Skin of body (tissue), 3 donors: ENCODE measurements at places on chromosomes 13 and 19. TPM values are rescaled to one million over a fixed set of nuclear protein-coding genes. Genes with fewer than 3 reads are reported as not detected.

FFAR2 gene
- 0.99 TPM for total RNA-seq

CELF5 gene
- total RNA-seq = 0.30 TPM

LILRB4 gene
- total RNA-seq = 0.49 TPM

PSG2 gene
- total RNA-seq = not detected

ZNF85 gene
- total RNA-seq = 14.7 TPM

ONECUT3 gene
- not detected for total RNA-seq

PSENEN gene
- total RNA-seq = 10.1 TPM

GRCh38 chr19:5948752-5949564 lies 29.0 kb downstream of the RANBP3 start:
- no peak for DNase-seq

DNA sequence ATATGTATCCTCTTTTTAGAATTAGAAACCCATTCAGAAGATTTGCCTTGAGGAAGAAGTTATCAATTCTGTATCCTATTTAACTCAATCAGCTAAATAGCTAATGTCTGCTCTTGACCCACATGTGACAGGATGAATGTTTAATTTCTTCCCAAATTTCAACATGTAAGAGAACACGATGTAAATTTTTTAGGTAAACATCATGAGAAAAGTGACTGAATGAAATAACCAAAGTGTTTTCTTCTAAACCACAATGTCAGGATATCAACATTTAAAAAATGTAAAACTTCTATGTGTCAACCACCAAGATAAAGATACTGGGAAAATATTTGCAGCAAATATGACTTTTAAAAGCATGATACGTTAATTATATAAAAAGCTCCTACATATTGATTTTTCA lies 302.4 kb downstream of the DCT start:
- no peak for DNase-seq

DNA sequence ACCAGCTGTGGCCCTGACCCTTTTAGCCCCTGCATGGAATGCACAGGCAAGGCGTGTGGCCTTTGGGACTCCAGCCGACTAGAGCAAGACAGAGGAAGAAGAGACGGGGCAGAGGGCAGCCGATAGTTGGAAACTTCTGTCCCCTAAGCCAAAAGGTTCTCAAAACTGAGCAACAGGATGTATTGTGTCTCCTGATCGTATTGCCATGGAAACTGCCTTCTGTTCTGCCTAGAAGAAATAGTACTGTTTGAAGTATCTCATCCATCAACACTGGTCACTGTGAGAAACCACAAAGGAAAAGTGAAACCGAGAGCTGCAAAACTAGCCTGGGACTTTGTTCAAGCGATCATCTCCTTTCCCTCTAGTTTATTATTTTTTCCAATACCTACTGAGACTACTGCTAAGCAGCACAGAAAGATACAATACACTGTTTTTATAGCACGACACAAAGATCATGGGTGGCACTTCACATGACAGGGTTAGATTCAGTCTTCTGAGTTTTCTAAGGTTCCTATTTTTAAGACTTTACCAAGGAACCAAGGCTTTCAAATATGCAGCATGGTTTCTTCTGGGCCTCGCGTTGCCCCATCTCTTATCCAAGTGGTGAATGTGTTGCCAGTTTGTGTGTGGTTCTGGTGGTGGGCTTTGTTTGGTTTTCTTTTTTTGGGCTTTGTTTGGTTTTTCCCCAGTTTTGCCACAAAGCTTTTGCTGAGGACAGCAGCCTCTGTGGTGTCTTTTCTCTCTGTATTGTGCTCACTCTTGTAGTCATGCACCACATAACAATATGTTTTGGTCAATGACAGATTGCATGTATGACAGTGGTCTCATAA lies 49.3 kb upstream of the GPR183 start:
- peak; percentile 16 for DNase-seq

DNA sequence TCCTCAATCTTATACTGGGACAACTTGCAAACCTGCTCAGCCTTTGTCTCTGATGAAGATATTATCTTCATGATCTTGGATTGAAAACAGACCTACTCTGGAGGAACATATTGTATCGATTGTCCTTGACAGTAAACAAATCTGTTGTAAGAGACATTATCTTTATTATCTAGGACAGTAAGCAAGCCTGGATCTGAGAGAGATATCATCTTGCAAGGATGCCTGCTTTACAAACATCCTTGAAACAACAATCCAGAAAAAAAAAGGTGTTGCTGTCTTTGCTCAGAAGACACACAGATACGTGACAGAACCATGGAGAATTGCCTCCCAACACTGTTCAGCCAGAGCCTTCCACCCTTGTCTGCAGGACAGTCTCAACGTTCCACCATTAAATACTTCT lies 4.0 kb upstream of the KLK3 start:
- no peak for DNase-seq

- DNase-seq = no peak
Measured at GRCh38 chr19:51431124-51431523, 13.7 kb upstream of the SIGLEC10 start.

GRCh38 chr13:50910485-50910805 lies 854 bp downstream of the RNASEH2B start:
- no peak for DNase-seq

DNA sequence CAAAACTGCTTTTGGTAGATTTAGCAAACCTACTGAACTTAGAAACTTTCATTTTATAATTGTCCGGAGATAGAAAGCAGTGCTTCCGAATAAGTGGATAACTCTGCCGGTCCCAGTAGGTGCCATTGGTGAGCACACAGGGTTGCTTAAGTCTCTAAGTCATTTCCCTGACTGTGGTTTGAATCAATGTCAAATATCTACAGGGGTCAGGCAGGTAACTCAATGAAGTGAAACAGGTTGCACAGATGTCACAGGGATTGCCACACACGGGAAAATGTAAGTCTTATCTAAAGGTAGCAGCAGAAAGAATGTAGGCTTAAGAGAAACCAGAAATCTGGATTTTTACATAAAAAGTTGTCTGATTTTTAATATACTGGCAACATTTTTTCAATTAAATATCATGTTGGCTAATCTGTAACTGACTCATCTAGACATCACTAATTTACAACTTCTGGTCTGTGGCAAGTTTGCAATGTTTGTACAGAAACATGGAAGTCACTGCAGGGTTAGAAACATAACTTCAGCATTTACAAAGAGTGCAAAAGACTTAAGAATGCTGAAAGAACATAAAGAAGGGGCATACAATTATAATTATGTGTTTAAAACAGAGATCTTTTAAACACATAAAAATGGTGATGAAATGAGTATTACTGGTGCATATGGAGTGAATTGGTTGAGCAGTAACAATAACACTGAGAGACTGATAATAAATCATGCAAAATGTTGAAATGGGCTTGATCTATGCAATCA lies 14.3 kb upstream of the LRRC63 start:
- DNase-seq = peak; percentile 36

DNA sequence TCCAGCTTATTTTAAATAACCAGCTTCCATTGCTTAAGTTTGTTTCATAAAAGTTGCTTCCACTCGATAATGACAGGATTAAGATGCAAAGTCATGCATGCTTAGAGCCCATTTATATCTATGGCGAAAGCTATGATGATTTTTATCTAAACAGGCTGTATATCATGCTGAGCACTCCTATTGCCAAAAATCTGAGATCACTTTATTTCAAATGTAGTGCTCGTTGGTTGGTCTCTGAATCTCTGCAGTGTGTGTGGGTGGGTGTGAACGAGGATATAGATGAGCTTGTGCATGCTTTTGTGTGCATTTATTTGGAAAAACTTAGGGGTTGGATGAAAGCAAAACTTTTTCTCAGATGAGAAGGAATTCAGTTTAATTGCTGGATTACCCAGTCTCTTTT lies 27.0 kb upstream of the ARGLU1 start:
- DNase-seq = peak; percentile 84

DNA sequence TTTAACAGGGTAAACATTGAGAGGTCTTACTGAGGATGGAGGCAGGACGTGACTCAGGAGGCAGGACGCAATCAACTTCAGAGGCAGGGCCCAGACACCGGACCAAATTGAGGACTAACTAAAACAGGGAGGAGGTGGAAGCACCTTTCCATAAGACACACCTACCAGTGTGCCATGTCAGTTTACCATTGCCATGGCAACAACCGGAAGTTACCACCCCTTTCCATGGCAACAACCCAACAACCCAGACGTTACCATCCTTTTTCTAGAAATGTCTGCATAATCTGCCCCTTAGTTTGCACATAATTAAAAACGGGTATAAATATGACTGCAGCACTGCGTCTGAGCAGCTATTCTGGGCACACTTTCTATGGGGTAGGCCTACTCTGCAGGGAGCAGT lies 53.5 kb upstream of the SOX21 start:
- no peak for DNase-seq

GRCh38 chr13:77544355-77544754 lies 8.8 kb downstream of the SCEL start:
- peak; percentile 79 for DNase-seq

DNA sequence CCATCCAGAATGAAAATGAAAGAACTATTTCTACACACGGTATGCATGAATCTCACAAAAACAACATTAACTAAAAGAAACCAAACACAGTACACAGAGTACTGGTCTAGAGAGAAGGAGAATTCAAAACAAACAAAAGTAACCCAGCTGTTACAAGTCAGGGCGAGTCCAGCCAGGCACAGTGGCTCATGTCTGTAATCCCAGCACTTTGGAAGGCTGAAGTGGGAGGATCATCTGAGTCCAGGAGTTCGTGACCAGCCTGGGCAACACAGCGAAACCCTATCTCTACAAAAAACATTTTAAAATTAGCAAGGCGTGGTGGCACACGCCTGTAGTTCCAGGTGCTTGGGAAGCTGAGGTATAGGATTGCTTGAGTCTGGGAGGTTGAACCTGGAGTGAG lies 1.7 kb upstream of the PSMC4 start:
- no peak for DNase-seq

DNA sequence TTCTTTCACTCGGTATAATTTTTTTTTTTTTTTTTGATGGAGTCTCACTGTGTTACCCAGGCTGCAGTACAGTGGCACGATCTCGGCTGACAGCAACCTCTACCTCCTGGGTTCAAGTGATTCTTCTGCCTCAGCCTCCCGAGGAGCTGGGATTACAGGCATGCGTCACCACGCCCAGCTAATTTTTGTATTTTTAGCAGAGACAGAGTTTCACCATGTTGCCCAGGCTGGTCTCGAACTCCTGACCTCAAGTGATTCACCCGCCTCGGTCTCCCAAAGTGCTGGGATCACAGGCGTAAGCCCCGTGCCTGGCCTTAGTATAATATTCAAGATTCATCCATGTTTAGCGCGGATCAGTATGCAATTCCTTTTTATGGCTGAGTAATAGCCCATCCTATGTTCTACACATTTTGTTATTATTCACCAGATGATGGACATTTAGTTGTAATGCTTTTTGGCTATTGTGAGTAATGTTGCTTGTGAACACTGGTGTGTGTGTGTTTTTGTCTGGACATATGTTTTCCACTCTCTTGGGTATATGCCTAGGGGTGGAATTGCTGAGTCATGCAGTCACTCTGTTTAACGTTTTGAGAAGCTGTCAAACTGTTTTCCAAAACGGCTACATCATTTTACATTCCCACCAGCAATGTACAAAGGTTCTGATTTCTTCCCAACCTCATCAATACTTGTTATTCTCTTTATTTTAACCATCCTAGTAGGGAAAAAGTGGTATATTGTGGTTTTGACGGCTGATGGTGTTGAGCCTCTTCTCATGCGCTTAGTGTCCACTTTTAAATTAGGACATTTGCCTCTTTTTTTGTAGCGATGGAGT lies 22.9 kb downstream of the PLEKHF1 start:
- DNase-seq = no peak

DNA sequence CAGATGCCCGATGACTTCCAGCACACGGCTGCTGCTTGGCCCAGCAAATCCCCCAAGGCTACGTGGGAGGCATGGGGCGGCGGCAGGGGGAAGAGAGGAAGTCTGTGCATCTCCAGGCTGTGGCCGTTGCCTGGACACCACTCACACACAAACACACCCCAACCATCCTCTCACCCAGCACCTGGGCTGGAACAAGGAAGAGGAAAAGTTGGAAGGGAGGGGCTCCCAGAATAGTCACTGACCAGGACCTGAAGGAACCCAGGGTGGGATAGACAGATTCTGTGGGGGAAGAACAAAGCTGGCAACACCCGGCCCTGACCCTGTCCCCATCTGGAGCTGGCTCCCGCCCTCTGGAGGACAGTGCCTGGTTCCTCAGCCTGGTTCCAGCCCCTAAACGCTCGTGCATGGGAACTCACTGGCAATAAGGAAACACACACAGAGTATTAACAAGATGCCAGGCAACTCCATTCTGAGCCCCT lies 11.2 kb downstream of the PPP6R1 start:
- no peak for DNase-seq

DNA sequence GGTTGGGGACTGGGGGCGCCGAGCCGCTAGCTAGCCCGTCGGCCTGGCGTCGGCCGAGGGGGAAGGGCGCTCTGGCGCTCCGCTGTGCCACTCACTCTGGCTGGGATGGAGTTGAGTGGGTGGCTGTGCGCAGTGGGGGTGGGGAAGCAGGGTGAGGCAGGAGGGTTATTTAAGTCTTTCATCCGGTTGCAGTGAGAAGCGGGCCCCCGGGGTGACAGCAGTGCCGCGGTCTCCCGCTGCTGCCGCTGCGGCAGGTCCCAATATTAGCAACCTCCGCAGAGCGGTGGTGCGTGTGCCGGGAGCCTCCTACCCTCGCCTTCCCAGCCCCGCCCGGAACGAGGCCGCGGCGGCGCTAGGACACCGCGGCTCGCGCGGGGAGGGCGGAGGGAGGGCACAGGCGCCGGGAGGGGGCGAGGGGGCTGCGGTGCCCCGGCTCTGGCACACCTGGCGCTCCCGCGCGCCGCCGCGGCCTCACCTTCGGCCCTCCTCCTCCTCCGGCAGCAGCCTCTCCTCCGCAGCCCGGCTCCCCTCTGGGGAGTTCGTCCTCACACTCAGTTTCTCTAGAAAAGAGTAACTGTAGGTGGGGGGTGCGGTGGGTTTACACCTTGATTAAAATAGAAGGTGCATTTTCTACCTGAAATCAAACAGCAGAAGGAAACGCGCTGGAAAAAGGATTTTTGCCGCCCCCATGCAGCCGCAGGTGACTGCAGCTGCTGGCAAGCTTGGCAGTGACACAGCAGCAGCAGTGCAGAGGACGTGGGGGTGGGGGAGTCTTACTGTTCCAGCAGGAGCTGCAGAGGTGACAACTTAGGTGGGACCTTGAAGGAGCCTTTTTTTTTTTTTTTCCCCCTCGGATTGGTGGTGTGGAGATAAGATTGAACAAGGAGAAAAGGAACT lies 4.5 kb downstream of the FGF9 start:
- DNase-seq = no peak

- no peak for DNase-seq
Measured at GRCh38 chr13:48656608-48657007, 2.9 kb downstream of the CYSLTR2 start.
